Right atrium auricular region (tissue), 2 donors: ENCODE measurements at places on chromosomes 7 and 10. TPM values are rescaled to one million over a fixed set of nuclear protein-coding genes. Genes with fewer than 3 reads are reported as not detected.

ASB10 gene
- total RNA-seq = 11.6 TPM

- H3K27ac ChIP-seq = no peak overlapping the region
- H3K4me1 ChIP-seq = no peaks in the 10 kb centered on the region
- no peak for DNase-seq
- H3K27me3 ChIP-seq = no peaks in the 10 kb centered on the region
Measured at GRCh38 chr7:80403686-80404241, 108.1 kb downstream of the GNAT3 start.

DNA sequence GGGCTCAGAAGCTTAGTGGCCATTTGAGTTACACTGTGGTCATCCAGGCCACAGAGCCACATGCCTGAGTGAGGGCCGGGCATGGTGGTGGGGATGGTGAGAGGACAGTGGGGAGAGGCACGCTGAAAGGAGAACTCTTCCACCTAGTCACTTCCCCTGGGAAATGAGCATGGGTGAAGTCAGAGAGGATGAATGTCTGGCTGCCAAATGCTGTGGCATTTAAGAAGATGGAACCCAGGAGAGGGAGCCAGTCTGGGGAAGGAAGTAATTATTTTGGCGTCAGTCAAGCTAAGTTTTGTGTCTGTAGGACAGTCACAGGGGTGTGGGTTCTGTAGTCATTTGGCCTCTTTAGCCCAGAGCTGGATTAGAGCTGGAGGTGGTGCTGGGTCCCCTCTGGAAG is 86.0 kb upstream of the PODXL start:
- no peak for DNase-seq
- no peaks in the 10 kb centered on the region for H3K36me3 ChIP-seq
- H3K4me3 ChIP-seq = no peak overlapping the region
- peaks cover 6% of the 10 kb centered on the region for H3K4me1 ChIP-seq

GRID2IP gene
- not detected for total RNA-seq

GRCh38 chr7:17902599-17902998 is 37.7 kb downstream of the SNX13 start:
- H3K36me3 ChIP-seq = no peaks in the 10 kb centered on the region
- no peaks in the 10 kb centered on the region for H3K27me3 ChIP-seq
- no peak for DNase-seq

DNA sequence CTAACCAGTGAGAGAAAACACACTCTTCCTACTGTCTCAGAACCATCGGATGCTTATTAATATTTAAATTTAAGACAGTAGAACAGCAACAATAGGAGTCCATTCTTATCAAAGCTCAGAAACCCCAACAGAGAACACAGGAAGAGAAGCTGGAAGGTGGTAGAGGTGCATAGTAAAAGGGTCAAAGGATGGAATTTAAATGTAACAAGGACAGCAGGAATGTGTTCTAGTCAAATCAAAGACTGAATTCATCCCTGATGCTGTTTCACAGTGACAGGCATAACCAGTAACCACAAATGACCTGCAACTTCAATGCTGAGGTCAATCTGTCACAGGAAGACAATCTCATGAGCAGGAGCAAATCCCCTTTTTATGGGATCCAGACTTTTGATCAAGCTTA is 1259.7 kb downstream of the XPNPEP1 start:
- H3K4me3 ChIP-seq = no peak overlapping the region
- H3K36me3 ChIP-seq = no peaks in the 10 kb centered on the region
- H3K27ac ChIP-seq = no peak overlapping the region
- no peaks in the 10 kb centered on the region for H3K27me3 ChIP-seq
- no peaks in the 10 kb centered on the region for H3K4me1 ChIP-seq

- no peaks in the 10 kb centered on the region for H3K27me3 ChIP-seq
- H3K27ac ChIP-seq = no peak overlapping the region
- H3K36me3 ChIP-seq = no peaks in the 10 kb centered on the region
- no peak overlapping the region for H3K4me3 ChIP-seq
- no peak for DNase-seq
Measured at GRCh38 chr7:17031906-17032551, 150.2 kb upstream of the AGR3 start.

DNA sequence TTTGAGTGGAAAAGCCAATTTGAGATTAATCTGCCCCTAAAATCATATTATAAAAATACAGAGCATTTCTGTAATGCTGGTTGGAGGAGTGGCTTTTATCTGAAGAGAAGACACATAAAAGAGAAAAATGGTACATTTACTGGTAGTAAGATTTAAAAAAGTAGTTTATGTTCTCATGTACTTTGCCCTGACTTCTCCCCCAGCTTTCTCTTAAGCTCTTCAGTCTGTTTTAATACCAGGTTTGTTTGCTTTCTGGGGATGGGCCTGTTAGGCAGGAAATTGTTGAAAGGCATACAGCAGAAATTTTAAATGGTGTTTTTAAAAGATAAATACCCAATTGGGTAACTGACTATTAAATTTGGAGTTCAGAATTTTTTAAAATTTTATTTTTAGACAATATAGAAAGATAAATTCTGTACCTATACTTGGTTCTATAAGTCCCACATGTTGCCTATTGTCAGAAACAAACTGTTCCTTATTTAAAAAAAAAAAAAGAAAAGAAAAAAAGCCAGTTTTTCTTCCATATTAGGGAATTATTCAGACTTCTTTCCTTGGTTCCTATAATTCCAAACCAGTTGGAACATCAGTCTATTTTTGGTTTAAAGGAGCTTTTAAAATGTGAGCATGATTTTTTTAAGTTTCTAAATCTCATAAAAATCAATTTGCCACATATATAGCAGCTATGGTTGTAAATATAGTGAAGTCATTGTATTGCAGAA is 136.6 kb downstream of the ARID5B start:
- H3K36me3 ChIP-seq = no peaks in the 10 kb centered on the region
- no peak for DNase-seq
- no peak overlapping the region for H3K27ac ChIP-seq
- no peak overlapping the region for H3K4me3 ChIP-seq
- peaks cover 34% of the 10 kb centered on the region for H3K4me1 ChIP-seq

DNA sequence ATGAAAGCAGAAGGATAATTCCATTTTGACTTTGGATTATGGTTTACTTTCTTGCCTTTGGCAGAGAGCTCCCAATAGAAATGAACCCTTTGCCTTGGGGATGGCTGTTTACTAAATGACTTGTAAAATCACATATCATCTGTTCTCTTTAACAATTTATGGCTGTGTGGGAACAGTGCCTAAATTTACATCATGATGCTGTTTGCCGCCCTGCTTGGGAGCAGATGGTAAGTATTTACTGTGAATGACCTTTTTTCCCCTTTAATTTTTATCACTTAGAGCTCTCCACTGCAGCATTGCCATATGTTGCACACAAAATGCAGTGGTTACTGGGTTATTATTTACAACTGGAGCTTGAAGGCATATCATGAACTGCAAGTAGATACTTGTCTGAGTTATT is 13.4 kb downstream of the HEPACAM2 start:
- H3K4me1 ChIP-seq = no peaks in the 10 kb centered on the region
- H3K4me3 ChIP-seq = no peak overlapping the region
- no peaks in the 10 kb centered on the region for H3K36me3 ChIP-seq
- no peak for DNase-seq
- no peaks in the 10 kb centered on the region for H3K27me3 ChIP-seq

GRCh38 chr10:78813998-78814399 is 254.8 kb upstream of the ZMIZ1 start:
- peaks cover 2% of the 10 kb centered on the region for H3K4me1 ChIP-seq
- H3K27me3 ChIP-seq = no peaks in the 10 kb centered on the region
- no peak for DNase-seq

- H3K27me3 ChIP-seq = no peaks in the 10 kb centered on the region
- H3K4me3 ChIP-seq = no peak overlapping the region
- DNase-seq = no peak
- H3K36me3 ChIP-seq = no peaks in the 10 kb centered on the region
- H3K4me1 ChIP-seq = no peaks in the 10 kb centered on the region
Measured at GRCh38 chr10:63657761-63658160, 136.6 kb downstream of the REEP3 start.

DNA sequence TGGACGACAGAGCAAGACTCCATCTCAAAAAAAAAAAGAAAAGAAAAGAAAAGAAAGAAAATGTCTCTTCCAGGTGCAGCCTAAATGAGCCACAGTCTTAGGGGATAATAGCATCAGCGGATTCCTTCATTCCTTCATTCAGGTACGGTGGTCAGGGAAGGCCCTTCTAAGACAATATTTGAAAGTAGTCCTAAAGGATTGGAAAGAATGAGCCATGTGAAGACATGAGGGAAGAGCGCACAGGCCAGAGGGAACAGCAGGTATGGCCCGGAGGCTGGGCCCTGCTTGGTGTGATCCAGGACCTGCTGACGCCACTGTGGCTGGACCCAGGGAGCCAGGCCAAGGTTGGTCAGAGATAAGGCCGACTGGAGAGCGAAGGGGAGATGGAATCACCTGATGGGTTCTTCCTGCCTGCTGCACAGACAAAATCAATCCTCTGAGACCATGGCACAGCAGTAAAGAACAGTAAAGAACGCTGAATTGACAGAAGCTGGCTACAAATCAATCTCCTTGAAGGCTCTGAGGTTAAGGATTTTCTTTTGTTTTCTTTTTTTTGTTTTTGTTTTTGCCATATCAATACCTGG is 16.3 kb upstream of the MKRN1 start:
- DNase-seq = no peak
- no peaks in the 10 kb centered on the region for H3K4me1 ChIP-seq
- no peaks in the 10 kb centered on the region for H3K36me3 ChIP-seq
- no peak overlapping the region for H3K27ac ChIP-seq
- H3K27me3 ChIP-seq = no peaks in the 10 kb centered on the region

DNA sequence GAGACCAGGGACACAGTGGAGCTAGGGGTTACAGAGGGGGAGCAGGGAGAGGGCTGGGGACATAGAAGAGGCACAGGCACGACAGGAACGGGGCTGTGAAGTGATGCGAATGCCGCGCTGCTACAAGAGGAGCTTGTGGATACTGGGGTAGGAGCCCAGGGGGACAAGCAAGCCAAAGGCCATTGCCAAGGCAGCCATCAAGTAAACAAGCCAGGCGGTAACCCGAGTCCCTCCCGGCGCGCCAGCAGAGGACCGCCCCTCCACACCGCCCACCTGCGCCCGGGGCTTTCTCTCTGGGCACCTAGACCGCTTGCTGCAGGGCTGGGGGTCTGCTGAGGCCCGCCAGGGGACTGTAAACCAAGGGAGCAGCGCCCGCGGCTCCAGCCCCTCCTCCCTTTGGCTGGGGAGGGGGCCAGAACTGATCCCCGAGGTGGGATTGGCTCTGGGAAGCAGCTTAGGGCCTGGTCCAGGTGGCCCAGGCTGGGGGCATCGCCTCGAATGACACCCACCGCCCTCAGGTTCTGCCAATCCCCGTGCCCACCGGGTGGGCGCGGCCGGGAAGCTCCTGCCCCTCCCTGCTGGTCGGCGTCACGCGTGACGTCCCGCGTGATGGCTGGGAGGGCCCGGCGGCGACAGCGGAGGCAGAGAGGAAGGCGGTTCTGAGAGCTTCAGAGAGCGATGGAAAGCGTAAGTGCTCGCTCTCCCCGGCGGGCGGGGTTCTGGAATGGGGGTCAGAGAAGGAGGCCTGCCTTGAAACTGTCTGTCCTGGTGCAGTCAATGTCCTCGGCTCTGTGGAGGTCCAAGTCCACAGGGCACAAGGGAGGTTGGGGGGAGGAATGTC is 982 bp downstream of the SFXN3 start:
- peak; percentile 87 for DNase-seq
- H3K27me3 ChIP-seq = no peaks in the 10 kb centered on the region
- peak overlapping the region; percentile 89 for H3K4me3 ChIP-seq
- peaks cover 25% of the 10 kb centered on the region for H3K36me3 ChIP-seq

DNA sequence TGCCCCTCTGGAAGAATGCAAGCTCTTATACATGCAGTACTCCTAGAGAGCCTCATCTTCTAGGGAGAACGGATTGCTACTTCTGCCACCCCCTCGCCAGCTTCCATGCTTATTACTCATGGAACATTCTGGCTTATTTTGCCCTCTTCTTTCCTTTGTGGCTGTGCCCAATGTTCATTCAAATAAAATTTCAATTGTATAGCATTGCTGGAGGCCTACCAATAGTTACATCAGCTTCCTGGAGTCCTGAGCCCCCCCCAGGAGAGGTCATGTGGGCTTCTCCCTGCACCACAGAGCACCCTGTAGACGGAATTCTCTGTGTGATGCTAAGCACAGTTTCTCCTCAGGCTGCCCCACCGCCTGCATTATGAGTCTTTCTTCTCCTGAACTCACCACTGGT is 1094.0 kb downstream of the KCNMA1 start:
- no peaks in the 10 kb centered on the region for H3K4me1 ChIP-seq
- no peaks in the 10 kb centered on the region for H3K36me3 ChIP-seq
- H3K27ac ChIP-seq = no peak overlapping the region
- no peak overlapping the region for H3K4me3 ChIP-seq
- no peaks in the 10 kb centered on the region for H3K27me3 ChIP-seq
- no peak for DNase-seq

EN2 gene
- total RNA-seq = not detected

DNA sequence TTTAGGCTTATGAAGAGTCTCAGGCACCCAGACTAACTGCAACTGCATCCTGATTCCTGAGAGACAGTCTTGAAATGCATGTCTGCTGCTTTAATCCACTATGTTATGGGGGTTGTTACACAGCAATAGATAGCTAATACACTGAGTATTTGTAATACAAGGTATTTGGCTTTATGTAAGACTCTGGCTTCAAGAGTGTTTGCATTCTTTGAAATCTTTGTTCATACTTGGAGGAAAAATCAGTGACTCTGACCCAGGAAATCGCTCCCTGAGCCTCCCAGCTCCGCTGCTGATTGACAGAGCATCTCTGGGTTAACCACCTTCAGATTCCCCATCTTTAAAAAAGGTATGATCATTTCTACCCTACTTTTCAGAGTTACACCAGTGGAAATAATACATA is 133.9 kb downstream of the MTPAP start:
- peak overlapping the region; percentile 7 for H3K27ac ChIP-seq
- H3K4me3 ChIP-seq = no peak overlapping the region
- no peak for DNase-seq
- peaks cover 5% of the 10 kb centered on the region for H3K4me1 ChIP-seq
- no peaks in the 10 kb centered on the region for H3K27me3 ChIP-seq

GRCh38 chr7:7554649-7555575 is 11.8 kb upstream of the MIOS start:
- H3K27ac ChIP-seq = no peak overlapping the region
- no peaks in the 10 kb centered on the region for H3K36me3 ChIP-seq
- H3K4me1 ChIP-seq = no peaks in the 10 kb centered on the region
- no peak for DNase-seq

DNA sequence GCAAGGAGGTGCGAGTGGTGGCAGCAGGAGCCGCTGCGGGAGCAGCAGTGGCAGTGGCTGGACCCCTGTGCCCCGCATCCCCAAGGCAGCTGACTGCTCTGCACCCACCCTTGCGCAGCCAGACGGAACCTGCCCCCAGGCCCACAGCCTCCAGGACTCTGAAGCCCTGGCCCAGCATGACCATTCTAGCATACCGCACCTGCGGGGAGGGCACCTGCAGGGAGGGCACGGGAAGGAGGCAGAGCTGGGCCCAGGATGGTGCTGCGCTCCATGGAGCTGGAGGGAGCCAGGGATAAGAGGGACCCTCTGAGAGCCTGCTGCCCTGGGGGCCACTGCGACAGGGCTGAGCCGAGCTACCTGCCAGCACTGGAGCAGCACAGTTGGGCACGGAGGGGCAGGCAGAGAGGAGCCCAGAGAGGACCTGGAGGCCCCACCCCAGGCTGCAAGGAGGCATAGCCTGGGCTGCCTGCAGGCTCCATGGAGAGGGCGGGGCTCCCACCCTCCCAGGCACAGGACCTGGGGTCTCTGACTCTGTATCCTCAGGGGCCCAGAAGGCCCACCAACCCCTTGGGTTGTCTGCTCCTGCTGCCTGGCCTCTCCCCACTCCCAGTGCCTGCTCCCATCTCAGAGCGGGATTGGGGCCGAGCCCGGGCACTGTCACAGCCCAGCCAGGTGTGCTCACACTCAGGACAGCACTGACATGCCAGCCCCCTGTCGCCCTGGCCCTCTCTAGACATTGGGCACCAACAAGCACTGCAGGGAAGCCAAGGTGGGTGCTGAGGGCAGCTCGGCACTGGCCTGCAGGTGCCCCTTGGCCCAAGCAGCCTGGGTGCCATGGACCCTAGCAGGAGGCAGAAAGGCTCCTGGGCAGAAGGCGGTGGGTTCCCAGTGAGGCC is 87.6 kb downstream of the HTR7 start:
- no peaks in the 10 kb centered on the region for H3K36me3 ChIP-seq
- no peak for DNase-seq
- no peak overlapping the region for H3K27ac ChIP-seq
